ENCODE measurements at places on chromosomes 6 and 20. TPM values are rescaled to one million over a fixed set of nuclear protein-coding genes. Genes with fewer than 3 reads are reported as not detected.

RALY gene
- 106 TPM for total RNA-seq

GRCh38 chr6:134421501-134421900 lies 103.6 kb upstream of the SGK1 start:
- DNase-seq, result peak; percentile 49

GRCh38 chr6:131225959-131226358 lies 90.7 kb downstream of the AKAP7 start:
- no peak for DNase-seq

TAAR5 gene
- not detected for total RNA-seq

- DNase-seq, result no peak
These were observed 437 bp downstream of the CD40 start for GRCh38 chr20:46118481-46119020.

SEMG1 gene
- not detected for total RNA-seq

DNA sequence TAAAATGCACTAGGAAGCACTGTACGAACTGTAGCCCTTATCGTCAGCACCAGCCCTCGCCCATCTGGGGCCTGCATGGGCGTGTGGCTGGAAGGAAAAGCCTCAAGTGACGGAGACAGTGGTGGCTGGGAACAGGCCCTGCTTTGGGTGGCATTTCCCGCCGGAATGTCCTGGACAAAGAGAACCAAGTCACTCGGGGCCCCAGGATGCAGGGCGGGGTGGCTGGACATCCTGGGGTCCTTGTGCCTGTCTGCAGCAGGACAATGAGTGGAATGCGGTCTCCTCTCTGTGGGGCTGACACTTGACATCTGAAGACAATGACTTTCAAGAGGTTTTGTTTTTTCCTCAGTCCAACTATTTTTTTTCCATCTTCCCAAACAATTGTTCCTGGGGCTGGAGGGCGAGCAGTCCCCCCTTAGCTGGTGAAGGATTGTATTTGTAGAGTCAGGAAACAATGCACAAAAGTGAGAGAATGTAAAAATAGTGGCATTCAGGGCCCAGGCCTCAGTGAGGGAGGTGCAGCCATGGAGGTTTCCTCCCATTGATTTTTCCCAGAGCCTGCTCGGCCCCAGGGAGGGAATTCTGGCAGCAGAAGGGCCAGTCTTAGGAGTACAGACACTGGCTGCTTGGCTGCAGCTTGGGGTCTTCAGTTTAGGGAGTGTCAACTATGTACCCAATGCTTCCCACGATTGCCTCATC lies 64.4 kb downstream of the PREX1 start:
- DNase-seq, result no peak

- DNase-seq, result no peak
These were observed 567.4 kb upstream of the CITED2 start for GRCh38 chr6:139941826-139942225.

NOTCH4 gene
- total RNA-seq, result 1.7 TPM

EYS gene
- total RNA-seq, result not detected

DNA sequence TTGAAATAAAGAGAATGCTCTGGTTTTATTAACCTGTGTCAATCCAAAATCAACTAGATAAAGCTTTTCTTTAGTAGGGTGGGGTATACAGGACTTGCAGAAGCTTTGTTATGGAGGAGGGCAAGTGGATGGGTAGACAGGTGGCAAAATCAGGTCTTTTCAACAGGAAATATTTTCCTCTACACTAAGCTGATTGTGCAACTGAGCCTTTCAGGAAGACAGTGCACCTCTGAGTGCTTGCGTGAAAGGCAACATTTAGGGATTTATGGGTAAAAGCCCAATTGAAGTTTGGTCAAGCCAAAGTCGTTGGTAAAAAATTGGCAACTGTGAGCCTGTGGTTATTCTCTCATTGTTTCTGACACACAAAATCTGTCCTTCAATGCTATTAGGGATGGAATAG lies 23.8 kb upstream of the TUBB2A start:
- no peak for DNase-seq

PNPLA1 gene
- not detected for total RNA-seq

KIF13A gene
- 16.9 TPM for total RNA-seq

RFX6 gene
- total RNA-seq, result not detected

- no peak for DNase-seq
These were observed 11.9 kb upstream of the LATS1 start for GRCh38 chr6:149729824-149730223.

MYL9 gene
- 0.66 TPM for total RNA-seq
